AG20443 (cell line): ENCODE measurements at places on chromosomes 6 and 20.

- no peak for DNase-seq
Measured at GRCh38 chr6:169789146-169789943, 37.9 kb downstream of the ERMARD start.

- no peak for DNase-seq
Measured at GRCh38 chr6:55705451-55706440, 126.8 kb upstream of the HMGCLL1 start.

DNA sequence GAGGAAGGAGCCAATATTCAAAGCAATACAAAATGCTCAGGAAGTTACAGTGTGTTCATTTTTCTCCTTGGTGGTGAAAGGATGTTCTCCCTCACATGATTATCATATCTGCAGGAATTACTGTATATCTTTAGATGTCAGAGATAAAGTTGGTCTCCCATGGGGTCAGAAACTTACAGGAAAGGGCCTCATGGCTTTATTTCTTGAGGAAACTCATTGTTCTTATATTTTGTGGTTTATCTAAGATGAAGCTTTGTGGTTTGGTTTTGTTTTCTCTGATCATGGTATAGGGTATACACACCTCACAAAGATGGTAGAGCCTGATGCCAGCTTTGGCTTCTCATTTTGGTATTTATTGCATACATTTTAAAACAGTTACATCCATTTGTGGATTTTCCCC, 100.5 kb upstream of the STXBP5 start:
- no peak for DNase-seq

- no peak for DNase-seq
Measured at GRCh38 chr6:71482742-71483141, 194.1 kb downstream of the OGFRL1 start.

DNA sequence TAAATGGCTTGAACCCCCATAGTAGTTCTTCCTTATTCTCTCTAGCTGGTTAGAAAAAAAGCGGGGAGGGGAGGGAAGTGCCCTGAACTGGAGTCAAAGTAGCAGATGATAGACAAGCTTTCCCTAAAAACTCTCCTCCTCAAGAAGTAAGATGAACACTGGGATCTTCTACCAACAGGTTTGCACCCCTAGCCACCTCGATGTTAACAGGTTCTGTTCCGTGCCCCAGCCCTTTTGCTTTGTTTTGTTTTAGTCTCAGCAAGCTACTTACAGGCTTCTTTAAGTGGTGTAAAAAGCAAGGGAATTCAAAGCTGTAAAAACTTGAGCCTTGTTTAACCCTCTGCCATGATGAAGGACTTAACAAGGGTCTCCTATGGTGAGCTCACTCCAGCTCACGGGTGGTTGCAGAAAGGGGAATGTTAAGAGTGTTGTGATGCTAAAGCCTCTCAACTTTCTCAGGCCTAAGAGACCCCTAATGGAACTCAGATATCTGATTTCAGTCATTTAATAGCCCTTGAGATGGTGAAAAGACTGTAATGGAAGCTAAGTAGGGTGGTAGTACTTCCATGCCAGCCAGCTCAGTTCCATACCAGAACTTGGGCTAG, 106.0 kb downstream of the FOXO3 start:
- DNase-seq, result no peak

- DNase-seq, result no peak
Measured at GRCh38 chr20:64107736-64108457, 532 bp upstream of the NPBWR2 start.

GRCh38 chr20:63317061-63317460, 24.1 kb downstream of the COL20A1 start:
- no peak for DNase-seq

GRCh38 chr6:5174244-5174643, 86.5 kb downstream of the LYRM4 start:
- no peak for DNase-seq

- DNase-seq, result no peak
Measured at GRCh38 chr6:39083231-39083634, 31.8 kb downstream of the SAYSD1 start.

GRCh38 chr6:159720708-159721107, 6.6 kb upstream of the WTAP start:
- no peak for DNase-seq

GRCh38 chr6:153485072-153485471, 354.0 kb upstream of the RGS17 start:
- DNase-seq, result no peak

DNA sequence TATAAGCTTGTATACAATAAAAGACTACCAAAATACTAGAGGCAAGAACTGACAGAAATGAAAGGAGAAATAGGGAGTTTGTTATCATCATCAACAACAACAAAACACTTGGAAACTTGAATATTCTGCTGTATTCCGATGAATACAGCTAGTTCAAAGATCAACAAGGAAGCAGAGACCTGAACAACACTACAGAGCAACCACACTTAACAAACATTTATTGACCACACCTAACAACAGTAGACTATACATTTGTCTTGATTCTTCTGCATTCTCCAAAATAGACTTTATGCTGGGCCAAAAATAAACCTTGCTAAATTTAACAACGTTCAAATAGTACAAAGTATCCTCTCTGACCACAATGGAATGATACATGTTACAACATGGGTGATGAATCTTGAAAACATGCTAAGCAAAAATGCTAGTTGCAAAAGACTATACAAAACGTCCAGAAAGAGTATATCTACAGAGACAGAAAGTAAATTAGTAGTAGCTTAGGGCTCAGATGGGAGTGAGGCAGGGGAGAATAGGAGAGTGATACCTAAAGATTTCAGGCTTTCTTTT, 39.1 kb upstream of the PAK5 start:
- DNase-seq, result no peak

DNA sequence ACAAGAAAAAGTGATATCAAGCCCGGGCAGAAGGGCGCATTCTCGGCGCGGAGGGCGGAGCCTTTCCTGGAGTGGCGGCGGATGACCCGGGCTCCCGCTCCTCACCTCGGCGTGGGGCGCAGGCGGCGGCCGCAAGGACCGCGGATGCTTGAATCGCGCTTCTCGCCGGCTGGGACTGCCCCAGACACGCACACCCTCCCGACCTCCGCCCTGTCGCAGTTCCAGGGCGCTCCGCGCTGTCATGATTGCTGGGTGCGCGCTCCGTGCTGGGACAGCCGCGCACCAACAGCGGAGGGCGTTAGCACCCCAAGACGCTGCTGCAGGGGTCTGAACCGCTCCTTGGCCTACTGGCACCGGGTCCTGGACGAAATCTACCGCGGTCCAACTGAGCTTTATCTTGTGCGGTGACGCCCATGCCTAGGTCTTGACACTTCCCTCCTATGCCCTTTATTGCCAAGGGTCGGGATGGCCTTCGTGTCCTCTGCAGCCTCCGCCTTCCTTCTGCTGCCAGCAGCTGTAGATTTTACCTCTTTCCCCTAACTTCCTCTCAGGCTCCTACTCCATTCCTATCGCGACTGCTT, 43.3 kb downstream of the IRAK1BP1 start:
- DNase-seq, result peak; percentile 77

GRCh38 chr6:22880686-22881433, 311.5 kb downstream of the HDGFL1 start:
- peak; percentile 67 for DNase-seq

GRCh38 chr6:56345376-56345995, 98.1 kb upstream of the COL21A1 start:
- DNase-seq, result peak; percentile 45

- DNase-seq, result no peak
Measured at GRCh38 chr20:59163631-59164530, at the start of gene ZNF831. Gene ZNF831, plus strand, starts transcription at chr20:59163821. Its CDS starts 27,199 bp downstream, at chr20:59191020.

GRCh38 chr20:16167423-16168130, 405.7 kb downstream of the KIF16B start:
- no peak for DNase-seq

DNA sequence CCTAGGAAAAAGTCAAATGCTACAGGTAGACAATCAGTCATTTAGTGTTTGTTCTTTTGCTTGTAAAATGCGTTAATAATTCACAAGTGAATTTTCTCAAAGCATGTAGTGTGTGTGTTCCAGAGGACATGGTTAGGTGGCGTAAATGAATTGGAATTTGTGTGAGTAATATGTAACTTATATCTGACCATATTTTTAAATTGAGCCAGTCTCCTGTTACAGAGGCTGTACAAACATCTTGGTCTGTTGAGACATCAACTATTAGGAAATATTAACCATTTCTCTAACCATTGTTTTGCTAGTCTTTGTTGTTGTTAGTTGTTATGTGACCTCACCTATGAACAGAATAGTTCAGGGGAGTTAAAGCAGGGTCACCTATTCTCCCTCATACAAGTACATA, 22.7 kb downstream of the MCM8 start:
- peak; percentile 19 for DNase-seq

DNA sequence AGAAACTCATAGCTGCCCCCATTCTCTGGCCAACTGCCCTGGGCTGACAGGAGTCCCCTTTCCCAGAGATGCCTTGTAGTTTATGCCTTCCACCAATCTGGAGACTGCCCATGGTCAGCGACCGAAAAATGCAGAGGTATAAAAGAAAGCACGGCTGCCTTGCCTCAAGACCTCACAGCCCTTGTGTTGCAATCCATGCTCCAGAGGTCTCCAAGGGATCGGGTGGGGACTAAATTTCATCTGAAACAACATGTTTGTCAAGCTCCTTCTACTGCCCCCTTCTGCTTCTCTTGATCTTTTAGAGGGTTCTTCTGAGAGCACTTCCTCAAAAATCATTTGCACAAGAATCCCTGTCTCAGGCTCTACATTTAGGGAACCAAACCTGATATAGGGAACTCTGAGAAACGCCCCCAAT, 128.8 kb downstream of the PLCB1 start:
- DNase-seq, result no peak

GRCh38 chr20:53795170-53795569, 201.5 kb upstream of the ZNF217 start:
- DNase-seq, result peak; percentile 18

- no peak for DNase-seq
Measured at GRCh38 chr20:33833333-33833732, 22.2 kb downstream of the CHMP4B start.

DNA sequence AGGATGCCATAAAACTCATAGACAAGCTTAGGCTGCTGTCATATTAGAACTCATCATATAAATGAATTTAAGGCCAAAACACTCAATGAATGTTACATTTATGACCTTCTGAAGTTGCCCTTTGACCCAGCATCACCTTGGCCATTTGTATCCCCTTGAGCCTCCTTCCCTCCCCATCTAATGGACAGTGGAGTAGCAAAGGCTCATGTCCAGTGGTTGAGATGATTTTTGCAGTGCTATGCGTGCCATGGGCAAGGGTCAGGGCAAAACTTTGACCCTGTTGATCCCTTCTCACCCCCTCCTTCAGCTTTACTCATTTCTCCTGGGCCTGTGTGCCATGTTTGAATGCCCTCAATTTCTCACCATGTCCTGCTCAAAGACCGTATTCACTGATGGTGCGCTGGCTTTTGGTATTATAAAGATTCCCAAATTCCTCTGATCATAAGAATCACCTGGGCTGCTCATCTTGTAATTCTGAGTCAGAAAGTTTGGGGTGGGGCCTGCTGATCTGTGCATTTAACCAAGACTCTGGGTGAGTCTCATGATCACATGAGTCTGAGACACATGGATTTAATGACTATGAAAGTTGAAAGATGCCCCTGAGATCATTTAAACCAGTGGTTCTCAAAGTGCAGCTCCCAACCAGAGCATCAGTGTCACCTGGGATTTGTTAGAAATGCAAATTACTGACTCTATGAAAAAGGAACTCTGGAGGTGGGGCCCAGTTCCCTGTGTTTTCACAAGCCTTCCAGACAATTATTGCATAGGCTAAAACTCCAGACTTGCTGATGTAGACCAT, 57.5 kb upstream of the IL20RA start:
- DNase-seq, result no peak

DNA sequence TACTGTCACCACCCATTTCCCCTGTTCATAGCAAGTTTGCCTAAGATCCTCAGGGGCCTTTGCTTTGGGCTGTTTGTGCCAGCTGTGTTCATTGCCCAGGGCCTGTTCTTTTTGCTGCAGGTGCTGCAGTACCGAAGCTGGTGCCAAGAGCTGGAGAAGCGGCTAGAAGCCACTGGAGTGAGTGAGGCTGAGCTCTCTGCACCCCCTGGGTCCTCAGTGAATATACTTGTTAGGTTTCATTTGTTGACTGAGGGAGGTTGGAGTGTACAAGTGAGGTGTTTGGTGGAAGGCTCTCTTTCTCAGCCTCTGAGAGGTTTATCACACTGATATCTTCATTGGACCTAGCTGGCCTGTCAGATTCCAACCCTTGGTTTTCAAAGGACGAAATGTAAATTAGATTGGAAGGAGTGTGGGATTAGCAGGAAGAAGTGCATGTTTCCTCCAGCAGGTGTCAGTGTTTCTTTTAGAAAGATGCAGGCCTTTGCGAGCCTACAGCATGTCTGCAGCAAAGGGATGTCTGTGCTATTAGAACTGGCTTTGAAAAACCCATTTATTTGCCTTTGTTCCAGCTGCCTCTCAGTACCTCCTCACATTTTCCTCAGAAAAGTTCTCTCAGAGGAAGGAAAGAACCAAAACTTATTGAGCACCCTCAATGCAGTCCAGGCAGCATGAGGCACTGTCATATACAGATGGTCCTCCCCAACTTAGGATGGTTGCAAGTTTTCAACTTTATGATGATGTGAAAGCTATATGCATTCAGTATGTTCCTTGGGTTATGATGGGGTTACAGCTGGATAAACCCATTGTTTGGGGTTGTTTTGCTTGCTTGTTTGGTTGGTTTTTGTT, 8.3 kb downstream of the CEP250 start:
- DNase-seq, result peak; percentile 77

DNA sequence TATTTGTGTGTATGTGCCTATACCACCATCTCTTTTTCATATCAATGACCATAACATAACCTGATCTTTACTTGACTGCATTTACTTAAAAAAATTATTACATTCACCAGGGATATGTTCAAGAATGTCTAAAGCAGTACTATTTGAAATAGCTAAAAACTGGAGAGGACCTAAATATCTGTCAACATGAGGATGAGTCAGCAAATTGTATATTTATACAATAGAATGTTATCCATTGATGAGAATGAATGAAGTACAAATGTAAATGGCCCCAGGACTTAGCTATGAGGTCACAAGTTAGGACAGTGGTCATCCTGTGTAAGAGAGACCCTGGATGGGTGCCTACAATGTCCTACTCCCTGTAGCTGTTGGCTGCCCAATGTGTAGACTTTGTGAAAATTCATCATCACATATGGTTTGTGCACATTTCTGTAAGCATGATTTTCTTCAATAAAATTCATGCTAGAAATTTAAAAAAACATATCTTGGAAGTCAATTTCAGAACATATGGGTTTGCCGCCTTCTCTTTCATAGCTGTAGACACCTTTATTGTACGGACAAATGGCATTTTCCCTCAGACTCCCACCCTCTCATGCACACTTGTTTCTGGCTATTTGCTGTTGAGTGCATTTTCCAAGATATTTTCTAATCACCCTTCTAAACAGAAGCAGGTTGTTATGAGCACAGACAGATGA, 202.4 kb downstream of the CDH26 start:
- no peak for DNase-seq

DNA sequence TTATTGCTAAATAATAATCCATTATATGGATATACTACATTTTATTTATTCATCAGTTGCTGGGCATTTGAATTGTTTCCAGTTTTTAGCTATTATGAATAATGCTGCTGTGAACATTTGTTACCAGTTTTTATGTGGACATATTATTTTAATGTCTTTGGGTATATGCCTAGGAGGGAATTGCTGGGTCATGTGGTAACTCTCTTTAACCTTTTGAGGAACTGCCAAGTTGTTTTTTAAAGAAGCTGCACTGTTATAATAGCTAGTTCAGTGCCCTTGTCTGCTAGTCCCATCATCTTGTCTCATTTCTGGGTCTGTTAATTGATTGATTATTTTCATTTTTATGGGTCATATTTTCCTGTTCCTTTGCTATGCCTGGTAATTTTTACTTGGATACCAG, 56.3 kb downstream of the FOXO3 start:
- DNase-seq, result no peak
